Activated naive CD4-positive, alpha-beta T cell treated with anti-CD3 and anti-CD28 coated beads for 36 hours (primary cell): ENCODE measurements at places on chromosomes 2 and 18. TPM values are rescaled to one million over a fixed set of nuclear protein-coding genes. Genes with fewer than 3 reads are reported as not detected.
A peak's percentile ranks its signal among the peaks of the same experiment; 100 is the strongest.

GRCh38 chr18:13309031-13309747 is 90.6 kb downstream of the LDLRAD4 start:
- no peak for DNase-seq

GRCh38 chr2:113273027-113273551 is 5.6 kb downstream of the PAX8 start:
- peak; percentile 38 for DNase-seq

DNA sequence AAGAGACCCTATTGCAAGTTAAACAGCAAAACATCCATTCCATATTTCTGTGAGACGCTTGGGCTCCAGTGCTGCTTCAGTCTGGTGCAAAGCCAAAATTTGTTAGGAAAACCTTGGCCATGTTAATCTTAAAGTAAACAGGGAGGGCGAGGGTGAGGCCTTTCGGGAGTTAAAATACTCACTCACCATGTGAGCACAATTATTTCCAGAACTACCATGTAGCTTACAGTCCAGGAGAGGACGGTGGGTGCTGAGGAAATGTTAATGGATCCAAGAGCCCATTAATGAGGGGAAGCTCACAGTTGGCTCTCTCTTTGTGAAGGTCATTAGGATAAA is 286.4 kb downstream of the SLC8A1 start:
- DNase-seq, result no peak

DNA sequence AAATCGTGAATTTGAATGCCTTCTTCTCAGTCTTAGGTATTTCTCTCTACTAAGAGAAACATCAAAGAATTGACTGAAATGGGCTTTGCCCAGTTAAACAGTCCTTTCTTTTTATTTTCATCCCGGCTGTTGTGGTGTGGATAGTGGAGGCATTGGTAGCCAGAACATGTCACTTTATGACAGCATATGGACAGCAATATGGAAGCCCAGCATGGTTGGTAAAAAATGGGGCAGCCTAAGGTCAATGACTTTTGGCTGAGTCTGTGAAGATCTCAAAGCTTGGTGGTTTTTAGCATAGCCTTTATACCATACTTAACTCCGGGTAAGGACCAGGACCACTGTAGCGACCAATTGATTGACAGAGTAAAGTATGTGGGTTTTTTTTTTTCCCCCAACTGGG is 3.2 kb downstream of the CERS6 start:
- no peak for DNase-seq

The IL1RN gene
- total RNA-seq, result 1.2 TPM

The PNKD gene
- 20.4 TPM for total RNA-seq

DNA sequence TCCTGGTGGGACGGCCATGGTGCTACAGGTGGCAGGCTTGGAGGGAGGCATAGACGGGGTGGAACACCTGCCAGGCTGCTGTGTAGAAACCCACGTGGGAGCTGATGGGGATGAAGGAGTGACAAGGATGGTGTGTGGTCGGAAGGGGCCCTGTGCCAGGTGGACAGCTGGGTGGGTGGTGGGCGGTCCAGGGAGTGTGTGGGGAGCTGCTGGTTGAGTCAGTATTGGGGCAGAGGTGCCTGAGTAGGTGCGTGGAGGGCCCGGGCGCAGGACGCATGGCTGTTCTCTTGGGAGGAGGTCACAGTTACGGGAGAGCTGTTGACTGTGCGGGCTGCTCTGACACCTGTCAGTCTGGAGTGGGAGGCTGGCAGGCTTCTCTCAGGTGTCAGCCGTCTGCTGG is 12.6 kb upstream of the D2HGDH start:
- no peak for DNase-seq

DNA sequence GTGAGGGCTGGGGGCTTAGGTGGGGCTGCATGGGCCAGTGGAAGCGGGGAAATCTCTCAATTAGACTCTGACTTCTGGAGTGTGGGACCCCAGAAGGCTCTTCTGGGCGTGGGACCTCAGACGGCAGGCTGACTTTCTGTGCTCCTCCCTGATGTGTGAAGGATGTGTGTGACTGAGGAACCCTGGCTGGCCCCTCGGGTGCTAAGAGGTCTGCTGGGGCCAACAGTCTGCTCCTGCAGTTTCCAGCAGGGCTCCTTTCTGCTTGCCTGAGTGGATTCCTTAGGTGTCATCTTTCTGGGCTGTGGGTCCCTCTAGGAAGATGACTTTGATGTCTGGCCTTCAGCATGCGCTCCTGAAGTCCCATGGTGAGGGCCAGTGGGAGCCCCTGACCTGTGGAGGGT is 167.5 kb downstream of the DYSF start:
- no peak for DNase-seq

DNA sequence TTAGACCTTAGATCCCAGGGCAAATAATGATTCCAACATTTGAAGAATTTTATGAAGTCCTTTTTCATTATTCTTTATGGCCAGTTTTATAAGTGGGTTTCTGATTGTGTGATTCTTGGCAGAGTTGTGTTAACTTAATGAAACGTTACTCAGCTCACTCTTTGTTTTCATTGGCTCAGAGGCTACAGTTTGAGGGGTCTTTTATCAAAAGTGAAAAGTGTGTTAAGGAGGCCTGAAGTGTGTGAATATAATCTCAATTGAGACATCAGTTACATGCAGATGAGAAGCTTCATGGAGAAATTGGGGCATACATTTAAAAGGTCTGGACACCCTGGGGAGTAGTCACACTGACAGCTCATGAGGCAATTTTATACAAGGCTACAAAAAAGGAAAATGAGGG is 74.6 kb downstream of the ASXL3 start:
- no peak for DNase-seq
